Stimulated activated CD8-positive, alpha-beta memory T cell treated with anti-CD3 and anti-CD28 coated beads, Interleukin-12 subunit alpha, Interleukin-12 subunit beta, amount 100 ng/mL, for 1 hour (primary cell): ENCODE measurements at places on chromosomes 6 and 20.

DNA sequence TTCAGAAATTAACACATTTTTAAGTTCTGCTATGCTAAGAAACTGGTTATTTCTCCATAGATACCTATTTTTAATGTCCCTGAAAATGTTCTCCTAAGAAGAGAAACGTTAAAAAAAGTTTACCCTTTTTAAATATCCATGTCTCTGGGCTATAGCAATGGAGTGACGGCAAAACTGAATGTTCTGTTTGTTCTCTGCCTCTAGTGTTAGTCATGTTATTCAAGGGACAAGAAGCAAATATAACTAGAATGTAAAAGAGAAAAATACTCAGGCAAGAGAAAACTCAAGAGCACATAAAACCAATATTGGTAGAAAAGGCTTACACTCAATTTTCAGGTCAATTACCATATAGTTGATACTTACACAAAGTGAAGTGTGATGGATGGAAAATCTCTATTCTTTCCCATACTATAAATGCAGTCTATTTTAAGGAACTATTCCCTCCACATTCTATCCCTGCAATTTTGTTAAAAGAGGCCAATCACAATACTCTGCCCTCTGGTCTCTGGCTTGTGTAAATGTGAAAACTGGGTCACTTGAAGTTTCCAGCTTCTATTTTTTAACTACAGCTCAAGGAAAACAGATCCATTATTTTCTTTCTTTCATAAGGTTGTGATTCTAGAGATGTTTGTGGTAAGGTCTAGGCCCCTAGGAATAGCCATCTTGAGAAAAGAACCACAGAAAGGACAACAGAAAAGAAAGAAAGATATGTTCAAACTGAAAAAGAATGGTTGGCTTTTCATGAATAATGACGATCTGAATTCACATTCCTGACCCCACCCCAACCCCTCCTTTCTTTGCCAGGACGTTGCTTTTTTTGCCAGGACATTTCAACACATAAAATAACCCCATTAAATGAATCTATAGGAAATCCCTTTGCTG is 200.3 kb upstream of the FAM83B start:
- DNase-seq = no peak

GRCh38 chr20:59873409-59873808 is 60.0 kb downstream of the SYCP2 start:
- DNase-seq = no peak

DNA sequence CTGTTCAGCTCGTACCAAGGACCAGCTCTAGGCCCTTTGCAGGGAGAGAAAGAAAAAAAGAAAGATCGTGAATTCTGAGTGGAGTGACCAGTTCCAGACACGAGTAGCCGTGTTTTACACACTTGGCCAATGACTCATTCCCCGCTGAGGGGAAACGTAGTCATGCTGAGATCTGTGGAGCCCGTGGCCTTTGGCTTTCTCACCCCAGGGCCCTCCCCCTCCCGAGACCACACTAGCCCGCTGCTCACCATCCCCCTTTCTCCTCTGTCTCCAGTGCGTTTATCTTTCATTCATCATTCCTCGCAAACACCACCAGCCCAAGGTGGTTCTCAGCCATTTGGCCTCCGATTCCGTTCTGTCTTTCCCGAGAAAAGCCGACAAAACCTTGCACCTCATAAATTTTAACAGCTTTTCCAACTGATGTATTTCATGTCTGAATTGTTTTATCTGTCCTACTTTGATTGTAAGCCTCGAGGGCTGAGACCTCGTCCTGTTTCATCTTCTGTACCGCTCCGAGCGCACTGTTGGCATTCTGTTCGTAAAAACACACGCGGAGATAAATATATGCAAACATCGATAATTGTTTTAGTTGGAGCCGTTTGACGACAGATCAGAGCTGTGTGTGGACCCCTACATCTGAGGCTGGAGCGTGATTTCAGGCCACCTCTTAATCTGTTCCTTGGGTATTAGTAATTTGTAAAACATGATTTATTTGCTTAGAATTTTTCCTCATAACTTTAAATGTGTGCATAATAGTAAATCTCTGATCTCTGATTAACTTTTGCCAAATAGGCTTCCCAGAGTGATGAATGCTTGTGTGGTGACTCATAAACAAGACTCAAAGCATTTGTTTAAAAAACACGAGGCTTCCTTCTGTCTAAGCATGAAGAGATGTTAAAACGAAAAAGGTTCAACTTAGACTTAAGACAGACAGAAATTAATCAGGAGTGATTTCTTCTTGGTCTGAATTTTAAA is 336.6 kb downstream of the CDH4 start:
- DNase-seq = no peak

GRCh38 chr6:25330796-25331685 is 51.9 kb downstream of the CARMIL1 start:
- DNase-seq = no peak

- DNase-seq = no peak
These were observed 21.2 kb downstream of the TGM2 start for GRCh38 chr20:38143646-38144554.

- DNase-seq = no peak
These were observed 8.0 kb upstream of the PI16 start for GRCh38 chr6:36946526-36946925.

- DNase-seq = no peak
These were observed 36.0 kb downstream of the DNAH8 start for GRCh38 chr6:38750968-38751615.

- DNase-seq = no peak
These were observed 90.8 kb upstream of the QKI start for GRCh38 chr6:163323705-163324104.

GRCh38 chr6:169970306-169970988 is 219.0 kb downstream of the ERMARD start:
- DNase-seq = no peak

DNA sequence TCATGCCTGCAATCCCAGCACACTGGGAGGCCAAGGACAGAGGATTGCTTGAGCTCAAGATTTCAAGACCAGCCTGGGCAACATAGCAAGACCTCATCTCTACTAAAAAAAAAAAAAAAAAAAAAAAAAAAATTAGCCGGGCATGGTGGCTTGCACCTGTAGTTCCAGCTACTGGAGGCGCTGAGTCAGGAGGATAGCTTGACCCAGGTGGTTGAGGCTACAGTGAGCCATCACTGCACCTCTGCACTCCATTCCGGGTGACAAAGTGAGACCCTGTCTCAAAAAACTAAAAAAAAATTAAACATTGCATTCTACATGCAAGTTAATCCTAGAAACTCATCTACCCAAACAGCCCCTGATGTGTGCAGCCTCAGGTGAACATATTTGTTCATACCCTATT is 7.3 kb upstream of the TRAM2 start:
- no peak for DNase-seq

DNA sequence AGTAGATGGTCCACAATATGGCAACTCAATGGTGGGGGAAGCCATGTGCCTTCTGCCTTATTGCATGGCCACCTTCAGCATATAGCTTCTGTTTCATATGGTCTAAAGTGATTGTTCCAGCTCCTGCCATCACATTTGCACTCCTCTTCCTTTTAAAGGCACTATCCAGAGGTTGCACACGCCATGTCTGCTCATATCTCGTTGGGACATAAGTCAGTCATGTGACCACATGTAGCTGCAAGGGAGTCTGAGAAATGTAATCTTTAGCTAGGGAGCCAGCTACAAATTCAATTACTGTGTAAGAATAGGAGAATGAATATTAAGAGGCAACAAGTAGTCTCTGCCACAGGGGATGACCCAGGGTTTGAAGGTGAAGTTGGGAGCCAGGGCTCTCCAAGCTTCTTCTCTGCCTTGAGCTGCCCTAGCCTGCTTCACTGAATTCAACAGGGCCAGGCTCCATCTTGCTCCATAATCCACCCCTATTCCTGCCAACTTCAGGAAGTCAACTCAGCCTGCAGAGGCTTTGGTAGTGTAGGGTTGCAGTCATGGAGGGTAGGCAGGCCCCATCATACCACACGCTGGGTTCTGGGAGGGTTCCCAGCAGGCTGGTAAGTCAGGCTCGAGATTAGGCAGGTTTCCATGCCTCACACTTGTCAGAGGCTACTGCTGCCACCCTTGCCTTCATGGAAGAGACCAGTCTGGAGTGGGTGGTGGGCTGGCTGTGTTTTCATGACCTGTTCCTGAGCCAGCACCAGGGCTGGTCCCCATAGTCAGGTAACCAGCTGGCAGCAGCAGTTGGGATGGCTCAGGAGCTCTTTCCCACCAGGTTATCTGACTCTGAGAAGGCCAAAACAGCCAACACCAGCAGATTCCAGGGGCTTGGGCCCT is 56.7 kb upstream of the SAYSD1 start:
- no peak for DNase-seq
